Large intestine (tissue), 12 donors: ENCODE measurements at places on chromosomes 7 and 10. TPM values are rescaled to one million over a fixed set of nuclear protein-coding genes. Genes with fewer than 3 reads are reported as not detected.

- peak; percentile 68 for DNase-seq
- H3K4me1 ChIP-seq: peaks cover 8% of the 10 kb centered on the region
- peaks cover 22% of the 10 kb centered on the region for H3K27me3 ChIP-seq
These were observed at the start of gene FAM241B for GRCh38 chr10:69629897-69630650. FAM241B (plus strand) TSS chr10:69630247; CDS start chr10:69631744, 1,497 bp downstream.

GRCh38 chr10:118939211-118940007 is 90.1 kb upstream of the NANOS1 start:
- no peaks in the 10 kb centered on the region for H3K4me1 ChIP-seq
- no peak for DNase-seq
- H3K27me3 ChIP-seq: no peaks in the 10 kb centered on the region
- H3K4me3 ChIP-seq: no peak overlapping the region
- no peak overlapping the region for H3K27ac ChIP-seq
- no peaks in the 10 kb centered on the region for H3K36me3 ChIP-seq

DNA sequence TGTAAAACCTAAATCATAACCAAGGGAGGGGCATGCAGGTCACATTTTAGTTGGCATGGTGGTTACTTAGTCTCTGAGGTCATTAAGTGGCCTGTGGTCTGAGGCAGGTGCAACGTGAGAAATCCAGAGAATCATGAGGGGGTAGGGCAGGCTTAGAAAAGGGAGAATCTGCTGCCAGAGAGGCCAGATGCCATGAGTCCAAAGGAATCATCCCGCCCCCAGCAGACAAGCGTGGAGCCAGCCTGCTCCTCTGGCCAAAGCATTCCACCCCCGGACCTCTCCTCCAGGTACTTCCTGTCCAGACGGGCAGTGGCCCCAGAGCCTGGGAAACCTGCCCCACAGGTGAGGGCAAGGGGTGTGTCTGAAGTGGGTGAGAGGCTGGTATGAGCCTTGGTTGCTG is 196.4 kb upstream of the ZNF32 start:
- H3K4me1 ChIP-seq: no peaks in the 10 kb centered on the region
- no peak for DNase-seq
- H3K4me3 ChIP-seq: no peak overlapping the region
- H3K27ac ChIP-seq: no peak overlapping the region
- peaks cover 2% of the 10 kb centered on the region for H3K27me3 ChIP-seq

The NACAD gene
- 7.2 TPM for polyA plus RNA-seq

The RAPGEF5 gene
- 29.8 TPM for polyA plus RNA-seq

The SERPINE1 gene
- 1.7 TPM for polyA plus RNA-seq

GRCh38 chr7:77800158-77800557 is 1.6 kb downstream of the PHTF2 start:
- no peak overlapping the region for H3K27ac ChIP-seq
- peaks cover 6% of the 10 kb centered on the region for H3K4me1 ChIP-seq
- DNase-seq: peak; percentile 11
- peaks cover 2% of the 10 kb centered on the region for H3K36me3 ChIP-seq
- H3K27me3 ChIP-seq: no peaks in the 10 kb centered on the region

DNA sequence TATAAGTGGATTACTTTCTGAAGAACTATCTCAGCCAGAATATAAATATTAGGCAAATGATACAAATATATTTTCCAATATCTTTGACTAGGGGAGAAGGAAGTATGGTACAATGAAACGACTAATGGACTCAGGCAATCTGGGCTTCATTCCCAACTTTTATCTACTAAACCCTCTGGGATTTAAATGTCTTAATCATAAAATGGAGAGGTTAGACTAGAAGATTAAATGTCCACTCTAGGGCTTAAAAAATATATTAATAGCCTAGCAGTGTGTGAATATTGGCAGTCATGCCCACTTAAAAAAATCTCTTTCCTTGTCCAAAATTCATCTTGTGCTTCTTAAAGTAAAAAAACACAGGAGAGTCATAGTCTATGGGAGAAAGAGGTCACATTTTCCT is 98.3 kb downstream of the CTTNBP2 start:
- no peaks in the 10 kb centered on the region for H3K4me1 ChIP-seq
- no peak for DNase-seq
- H3K4me3 ChIP-seq: no peak overlapping the region

DNA sequence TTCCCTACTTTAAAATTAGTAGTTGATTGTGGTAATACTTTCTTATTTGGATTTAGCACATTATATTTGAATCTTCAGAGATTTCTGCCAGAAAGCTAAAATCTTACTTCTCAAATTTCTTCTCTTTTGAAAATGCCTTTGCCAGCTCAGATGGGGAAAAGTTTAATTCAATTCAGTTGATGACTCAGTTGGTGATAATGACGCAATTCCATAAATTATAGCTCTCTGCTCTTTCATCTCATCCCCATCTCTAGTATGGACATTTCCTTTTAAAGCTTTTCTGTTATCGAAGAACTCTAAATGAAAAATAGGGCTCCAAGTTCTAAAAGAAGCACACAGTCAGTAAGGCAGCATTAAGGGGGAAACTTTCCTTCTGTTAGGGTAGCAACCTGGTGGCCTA is 25.5 kb downstream of the RNLS start:
- DNase-seq: no peak
- no peaks in the 10 kb centered on the region for H3K27me3 ChIP-seq
- no peak overlapping the region for H3K27ac ChIP-seq
- H3K4me1 ChIP-seq: no peaks in the 10 kb centered on the region
- H3K4me3 ChIP-seq: no peak overlapping the region

The ZNF467 gene
- 6.0 TPM for polyA plus RNA-seq

The RBP4 gene
- 33.9 TPM for polyA plus RNA-seq

- no peaks in the 10 kb centered on the region for H3K36me3 ChIP-seq
- H3K4me3 ChIP-seq: no peak overlapping the region
- no peaks in the 10 kb centered on the region for H3K27me3 ChIP-seq
- H3K27ac ChIP-seq: no peak overlapping the region
- no peaks in the 10 kb centered on the region for H3K4me1 ChIP-seq
- DNase-seq: no peak
These were observed 384.2 kb downstream of the TYW1 start for GRCh38 chr7:67380858-67381257.

DNA sequence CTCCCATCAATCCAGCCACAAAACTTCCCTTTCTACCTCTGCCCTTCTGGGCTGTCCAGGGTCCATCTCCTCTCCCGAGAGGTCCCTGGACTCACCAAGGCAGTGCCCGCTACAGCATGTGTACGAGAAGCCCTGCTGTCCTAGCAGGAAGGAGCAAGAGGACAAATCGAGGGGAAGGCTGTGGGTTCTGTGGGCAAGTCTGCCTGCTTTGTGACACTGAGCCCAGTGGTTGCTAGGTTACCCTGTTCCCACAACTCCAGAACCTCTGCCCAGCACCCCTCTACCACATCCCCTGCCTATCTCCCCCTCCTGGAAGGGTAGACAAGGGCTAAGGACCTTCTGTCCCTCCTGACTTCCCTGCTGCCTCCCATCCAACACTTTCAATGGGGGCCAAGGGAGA is at the start of gene TBATA:
TSS of gene TBATA (minus strand) at position 188 of the 400 bp plus-strand sequence. CDS start 1,998 bp downstream, outside the sequence.
- H3K4me3 ChIP-seq: no peak within 1 kb of the TSS
- no peak within 1 kb of the TSS for H3K27ac ChIP-seq
- no peaks in the 10 kb centered on the region for H3K36me3 ChIP-seq
- H3K4me1 ChIP-seq: no peaks in the 10 kb centered on the region

DNA sequence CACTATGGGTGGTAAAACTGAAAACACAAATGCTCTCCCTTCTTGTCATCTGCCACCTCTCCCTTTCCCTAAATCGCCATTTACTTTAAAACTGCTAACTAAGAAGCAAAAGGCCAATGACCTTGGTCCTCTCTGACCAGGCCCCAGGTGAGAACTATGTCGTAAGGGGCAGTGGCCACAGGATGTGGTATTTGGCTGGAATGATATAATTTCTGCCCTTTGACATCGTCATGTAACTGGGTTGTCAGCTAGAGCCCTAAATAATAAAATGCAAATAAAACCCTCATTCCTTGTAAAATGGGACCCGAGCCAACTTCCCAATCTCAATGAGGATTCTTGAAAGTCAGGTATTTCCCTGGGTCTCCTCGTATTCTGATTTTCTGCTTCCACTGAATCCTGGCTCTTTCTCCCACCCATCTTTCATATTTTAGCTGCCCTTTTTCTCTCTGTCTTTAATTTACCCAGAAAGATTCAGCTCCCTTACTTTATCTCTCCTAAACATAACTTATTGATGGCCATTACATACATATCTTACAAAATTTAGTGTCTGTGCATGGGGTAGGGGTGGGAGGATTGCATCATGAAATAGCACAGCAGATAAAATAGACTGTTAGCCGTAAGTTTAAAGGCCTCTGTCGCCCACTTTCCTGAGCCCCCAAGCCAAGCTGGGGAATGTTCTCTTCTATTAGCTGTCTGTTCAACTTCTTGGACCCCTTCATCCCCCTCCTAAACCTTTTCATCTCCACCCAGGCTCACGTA is 3.2 kb upstream of the EEPD1 start:
- H3K4me3 ChIP-seq: no peak overlapping the region
- peaks cover 16% of the 10 kb centered on the region for H3K4me1 ChIP-seq
- H3K36me3 ChIP-seq: no peaks in the 10 kb centered on the region

The PLXDC2 gene
- 19.0 TPM for polyA plus RNA-seq

The OPN4 gene
- not detected for polyA plus RNA-seq

- H3K4me1 ChIP-seq: peaks cover 33% of the 10 kb centered on the region
- no peak overlapping the region for H3K4me3 ChIP-seq
- no peaks in the 10 kb centered on the region for H3K27me3 ChIP-seq
- DNase-seq: peak; percentile 64
These were observed 96.5 kb downstream of the GRK5 start for GRCh38 chr10:119303886-119304285.

- DNase-seq: no peak
- no peak overlapping the region for H3K4me3 ChIP-seq
- H3K36me3 ChIP-seq: no peaks in the 10 kb centered on the region
- no peak overlapping the region for H3K27ac ChIP-seq
- H3K4me1 ChIP-seq: peaks cover 11% of the 10 kb centered on the region
These were observed 50.0 kb upstream of the EMX2 start for GRCh38 chr10:117492504-117492903.

The TUBGCP2 gene
- 53.2 TPM for polyA plus RNA-seq

The CTAGE6 gene
- not detected for polyA plus RNA-seq

DNA sequence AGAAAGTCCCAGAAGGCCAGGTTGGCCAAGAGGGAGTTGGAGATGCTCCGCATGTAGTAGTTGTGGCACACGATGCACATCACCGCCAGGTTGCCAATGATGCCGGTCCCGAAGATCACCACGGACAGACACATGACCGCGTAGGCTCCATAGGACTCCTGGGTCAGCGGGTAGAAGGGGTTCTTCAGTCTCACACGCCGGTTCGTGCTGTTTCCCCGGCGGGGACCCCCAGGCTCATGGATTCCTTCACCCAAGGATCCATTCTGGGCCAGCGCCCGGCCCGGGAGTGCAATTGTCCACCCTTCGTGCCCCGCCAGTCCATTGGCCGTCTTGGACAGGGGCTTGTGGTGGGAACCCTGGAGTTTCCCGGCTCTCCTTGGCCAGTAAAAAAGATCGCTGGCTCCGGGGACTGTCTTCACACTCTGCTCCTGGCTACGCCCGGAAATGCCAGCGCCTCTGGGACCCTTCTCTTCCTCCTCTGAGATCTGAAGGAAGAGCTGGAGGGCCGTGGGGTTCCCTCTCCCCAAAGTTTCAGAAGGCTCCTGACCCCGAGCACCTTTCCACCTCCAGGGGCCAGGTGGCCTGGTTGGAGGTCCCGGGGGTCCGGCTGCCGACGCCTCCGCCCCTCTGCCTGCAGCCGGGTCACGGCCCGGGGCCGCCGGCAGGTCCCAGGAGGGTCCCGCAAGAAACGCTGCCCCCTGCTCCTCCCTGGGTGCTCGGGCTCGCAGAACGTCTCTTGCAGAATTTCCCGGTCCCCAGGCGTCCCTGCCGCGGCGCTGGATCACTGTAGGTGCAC is 1.3 kb downstream of the GPR37 start:
- H3K4me1 ChIP-seq: peaks cover 13% of the 10 kb centered on the region
- no peak for DNase-seq
- H3K4me3 ChIP-seq: peak overlapping the region; percentile 60

GRCh38 chr7:23964715-23965114 is 254.7 kb downstream of the STK31 start:
- H3K4me3 ChIP-seq: no peak overlapping the region
- DNase-seq: no peak
- H3K4me1 ChIP-seq: peaks cover 37% of the 10 kb centered on the region
- no peak overlapping the region for H3K27ac ChIP-seq
- no peaks in the 10 kb centered on the region for H3K36me3 ChIP-seq

The NKX1-2 gene
- polyA plus RNA-seq: 7.7 TPM

GRCh38 chr10:133438711-133439273 is 14.4 kb upstream of the SPRN start:
- H3K36me3 ChIP-seq: no peaks in the 10 kb centered on the region
- no peak overlapping the region for H3K4me3 ChIP-seq
- no peak overlapping the region for H3K27ac ChIP-seq

The TCAF2 gene
- 0.99 TPM for polyA plus RNA-seq
